ENCODE measurements at places on chromosomes 11 and 22.

DNA sequence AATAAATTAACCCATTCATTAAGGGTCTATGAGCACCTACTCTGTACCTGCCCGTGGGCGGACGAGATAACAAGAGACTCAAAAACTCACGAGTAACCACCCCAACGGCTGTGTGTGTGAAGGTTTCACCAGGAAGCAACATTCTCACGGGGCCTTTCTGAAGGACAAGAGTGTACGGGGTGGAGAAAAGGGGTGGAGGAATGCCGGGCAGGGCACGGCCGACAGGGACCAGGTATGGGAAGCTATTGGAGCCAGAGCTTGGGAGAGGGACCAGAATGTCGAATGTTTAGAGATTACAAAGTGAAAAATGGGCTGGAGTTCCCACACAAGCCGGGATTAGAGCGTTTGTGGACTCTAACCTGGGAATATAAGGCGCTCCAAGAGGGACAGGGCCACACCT, 1.6 kb downstream of the KMT5B start:
- no peak for DNase-seq

DNA sequence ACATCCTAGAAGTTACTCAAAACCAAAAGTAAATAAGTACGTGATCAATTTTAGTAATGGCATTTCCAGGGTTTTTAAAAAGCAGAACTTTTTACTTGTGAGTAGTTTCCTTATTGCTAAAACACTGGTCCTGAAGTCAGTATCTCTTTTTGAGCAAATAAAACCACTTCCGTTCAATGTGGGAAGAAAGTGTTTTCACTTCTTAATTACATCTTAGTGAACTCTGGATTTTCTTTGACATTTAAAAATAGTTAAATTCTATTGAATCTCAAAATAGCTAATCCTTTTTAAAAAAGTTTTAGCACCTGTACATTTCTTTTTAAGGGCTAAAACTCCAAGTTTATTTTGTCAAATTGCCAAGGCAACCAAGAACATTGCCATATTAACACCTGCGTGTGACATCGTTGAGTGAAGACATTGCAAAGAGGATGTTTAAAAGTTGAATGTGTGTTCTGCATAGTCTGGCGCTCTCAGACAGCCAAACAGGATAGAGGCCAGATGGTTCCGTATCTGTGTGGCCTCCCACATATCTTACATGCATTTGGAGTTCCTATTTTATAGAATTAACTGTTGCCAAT, 17.2 kb upstream of the OR5B21 start:
- DNase-seq, result peak; percentile 30

- no peak for DNase-seq
Measured at GRCh38 chr11:119716582-119717498, 12.2 kb downstream of the NECTIN1 start.

DNA sequence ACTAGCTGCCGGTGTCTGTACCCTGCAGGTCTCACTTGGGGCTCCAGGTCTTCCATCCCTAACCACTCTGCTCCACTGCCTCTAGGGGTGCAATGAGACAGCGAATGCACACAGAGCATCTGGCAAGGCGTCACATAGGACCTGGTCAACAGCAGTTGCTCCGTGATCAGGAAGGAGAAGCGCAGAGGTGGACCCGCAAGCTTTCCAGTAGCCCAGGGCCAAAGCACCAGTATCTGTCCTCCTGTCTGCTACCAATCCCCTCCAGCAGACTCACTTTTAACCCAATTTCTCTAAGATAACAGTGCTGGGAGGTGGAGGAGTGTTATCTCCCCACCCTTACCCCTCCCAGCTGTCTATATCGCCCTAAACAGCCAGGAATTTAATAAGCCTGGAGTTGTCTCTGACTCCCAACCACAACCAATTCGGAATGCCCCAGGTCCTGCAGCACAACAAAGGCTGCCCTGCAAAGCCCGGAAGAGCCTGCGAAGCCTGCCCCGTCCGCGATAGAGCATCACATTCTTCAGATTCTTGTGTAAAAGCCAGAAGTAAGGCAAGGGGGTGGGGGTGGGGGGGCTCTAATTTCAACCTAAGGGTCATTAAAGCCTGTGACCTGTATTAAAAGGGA, 19.3 kb downstream of the MYH9 start:
- peak; percentile 72 for DNase-seq

- DNase-seq, result peak; percentile 14
Measured at GRCh38 chr11:84887055-84887629, 740.0 kb downstream of the DLG2 start.

DNA sequence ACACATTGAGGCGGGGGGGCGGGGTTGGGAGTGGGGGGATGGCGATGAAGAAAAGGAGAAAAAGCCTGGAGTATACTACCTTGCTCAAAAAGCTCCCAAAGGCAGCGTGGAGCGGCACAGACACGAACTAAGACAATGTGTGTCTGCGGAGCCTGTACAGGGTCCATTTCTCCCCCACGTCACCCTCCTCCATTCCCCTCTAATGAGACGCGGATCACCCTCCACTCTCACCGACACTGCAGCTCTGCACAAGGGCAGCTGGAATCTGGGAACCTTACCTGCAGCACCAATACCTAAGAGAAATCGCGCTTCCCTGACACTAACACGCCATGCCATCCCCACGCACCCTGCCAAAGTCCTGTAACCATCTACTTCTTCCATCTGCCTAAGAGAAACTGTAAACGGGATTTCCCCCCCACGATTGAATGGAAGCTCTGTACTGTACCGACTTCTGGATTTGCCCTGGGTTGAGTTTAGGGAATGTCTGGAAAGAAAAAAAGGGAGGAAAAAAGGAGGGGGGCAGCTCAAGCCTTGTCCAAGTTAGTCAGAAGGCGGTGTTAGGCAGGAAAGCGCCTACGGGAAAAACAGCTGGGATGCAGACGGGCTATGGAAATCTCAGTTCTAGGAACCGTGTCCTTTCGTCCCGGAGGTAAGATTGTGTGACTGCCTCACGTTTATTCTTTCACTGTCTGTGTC, 125.7 kb upstream of the C11orf58 start:
- peak; percentile 22 for DNase-seq

GRCh38 chr11:101816613-101817012, 98.2 kb upstream of the CEP126 start:
- peak; percentile 59 for DNase-seq
